ENCODE measurements at places on chromosomes 3 and 15.

- DNase-seq = no peak
Observed at GRCh38 chr15:60344987-60345386, 52.8 kb downstream of the ANXA2 start.

- DNase-seq = no peak
Observed at GRCh38 chr15:65877749-65878148, 8.5 kb downstream of the RAB11A start.

GRCh38 chr3:127451321-127451720 is 139.2 kb downstream of the TPRA1 start:
- DNase-seq = no peak

DNA sequence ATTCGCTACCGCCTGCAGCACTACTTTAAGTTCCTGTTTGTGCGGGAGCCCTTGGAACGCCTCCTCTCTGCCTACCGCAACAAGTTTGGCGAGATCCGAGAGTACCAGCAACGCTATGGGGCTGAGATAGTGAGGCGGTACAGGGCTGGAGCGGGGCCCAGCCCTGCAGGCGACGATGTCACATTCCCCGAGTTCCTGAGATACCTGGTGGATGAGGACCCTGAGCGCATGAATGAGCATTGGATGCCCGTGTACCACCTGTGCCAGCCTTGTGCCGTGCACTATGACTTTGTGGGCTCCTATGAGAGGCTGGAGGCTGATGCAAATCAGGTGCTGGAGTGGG is 995 bp downstream of the CHST14 start:
- no peak for DNase-seq

- DNase-seq = no peak
Observed at GRCh38 chr3:9193633-9194195, 55.7 kb downstream of the SRGAP3 start.

GRCh38 chr3:16203031-16203430 is 28.6 kb downstream of the GALNT15 start:
- no peak for DNase-seq

DNA sequence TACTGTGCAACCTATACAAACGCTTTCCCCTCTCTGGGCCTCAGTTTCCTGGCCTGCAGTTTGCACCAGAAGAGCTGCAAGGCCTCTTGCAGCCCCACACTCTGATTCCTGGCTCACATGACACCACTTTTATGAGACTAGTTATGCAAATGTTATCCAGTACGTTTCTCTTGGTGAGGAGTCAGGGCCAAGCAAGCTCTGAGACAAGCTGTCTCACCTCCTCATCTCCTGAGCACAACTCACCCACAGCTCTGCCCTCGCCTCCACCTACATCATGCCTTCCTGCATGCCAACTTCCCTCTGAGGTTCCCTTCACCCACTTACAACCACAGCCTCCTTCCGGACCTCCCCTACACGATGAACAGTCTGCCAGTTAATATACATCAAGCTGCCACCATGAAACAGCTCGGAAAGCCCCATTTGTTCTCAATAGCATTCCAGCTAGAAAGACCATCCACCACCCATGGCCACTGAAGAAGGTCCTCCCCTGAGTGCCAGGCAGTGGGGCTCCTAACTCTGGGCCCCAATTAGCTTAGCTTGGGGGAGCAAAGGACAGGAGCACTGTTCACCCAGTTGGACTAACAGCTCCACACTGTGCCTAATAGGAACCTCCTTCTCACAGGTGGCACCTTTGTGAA is 25.0 kb downstream of the CRYGS start:
- no peak for DNase-seq

DNA sequence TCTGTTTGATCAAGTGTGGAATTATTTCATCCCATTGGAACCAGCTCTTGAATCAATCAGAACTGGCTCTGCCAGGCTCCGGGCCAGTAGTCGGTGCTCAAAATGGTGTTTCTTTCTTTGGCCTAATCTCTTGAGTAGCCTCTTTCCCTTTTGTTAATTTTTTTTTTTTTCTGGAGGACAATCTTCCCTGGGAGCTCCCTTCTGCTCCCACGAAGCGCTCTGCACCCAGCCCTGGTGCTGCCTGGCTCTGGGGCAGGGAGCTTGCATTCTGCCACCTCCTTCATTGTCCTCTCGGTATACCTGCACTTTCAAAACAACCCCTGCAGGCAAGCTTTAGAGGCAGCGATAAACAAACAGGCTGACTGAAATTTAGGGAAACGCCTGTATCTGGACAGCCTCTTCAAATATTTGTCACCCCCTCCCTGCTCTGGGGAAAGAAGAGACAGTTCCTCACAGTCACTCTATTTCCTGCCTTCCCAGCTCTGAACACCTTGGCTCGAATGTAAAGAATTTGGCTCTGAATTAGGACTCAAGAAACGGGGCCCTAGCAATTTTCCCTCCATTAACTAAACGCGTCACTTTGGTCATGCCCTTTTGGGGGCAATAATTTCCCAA is 1.1 kb upstream of the THSD4 start:
- no peak for DNase-seq

DNA sequence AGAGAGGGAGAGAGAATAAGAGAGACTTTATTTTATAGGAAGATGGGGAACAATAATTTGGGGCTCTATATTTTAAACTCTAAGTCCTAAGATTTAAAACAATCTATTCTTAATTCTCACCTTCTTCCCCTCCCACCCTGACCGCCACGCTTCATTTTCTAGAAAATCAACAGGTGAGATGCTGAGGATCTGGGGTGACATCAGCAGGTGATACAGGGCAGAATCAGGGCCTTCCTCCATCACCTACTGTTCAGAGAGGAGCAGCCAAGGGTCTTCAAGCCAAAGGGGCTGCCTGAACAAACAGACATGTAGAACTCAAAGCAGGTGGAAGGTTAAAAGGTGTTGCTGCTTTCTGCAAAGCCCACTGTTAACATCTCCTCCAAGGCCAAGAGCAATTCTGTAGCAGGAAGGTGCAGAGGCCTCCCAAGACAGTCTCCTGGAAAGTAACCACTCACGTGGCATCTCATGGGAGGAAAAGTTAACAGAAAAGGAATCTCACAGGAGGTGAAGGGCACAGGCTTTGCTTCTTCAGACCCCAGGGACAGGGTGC is 183.6 kb upstream of the TLE3 start:
- DNase-seq = no peak

DNA sequence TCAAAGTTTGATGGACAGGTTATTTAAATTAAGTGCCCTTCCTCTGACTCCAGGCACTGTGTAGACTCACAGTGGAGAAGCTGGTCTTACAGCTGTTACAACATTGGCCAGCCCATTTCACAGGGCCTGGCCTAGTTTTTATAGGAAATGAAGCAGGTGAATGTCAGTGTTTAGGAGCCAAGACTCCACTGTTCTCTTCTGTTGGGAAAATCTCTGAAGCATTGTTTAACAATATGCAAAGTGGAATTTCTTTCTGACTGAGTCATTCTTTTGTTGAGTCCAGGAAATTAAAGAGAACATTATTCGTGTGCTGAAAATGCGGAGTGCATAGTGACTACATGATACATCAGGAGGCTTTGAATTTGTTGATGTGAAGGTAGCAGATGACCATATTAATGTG is 64.7 kb downstream of the ARRDC4 start:
- DNase-seq = no peak

DNA sequence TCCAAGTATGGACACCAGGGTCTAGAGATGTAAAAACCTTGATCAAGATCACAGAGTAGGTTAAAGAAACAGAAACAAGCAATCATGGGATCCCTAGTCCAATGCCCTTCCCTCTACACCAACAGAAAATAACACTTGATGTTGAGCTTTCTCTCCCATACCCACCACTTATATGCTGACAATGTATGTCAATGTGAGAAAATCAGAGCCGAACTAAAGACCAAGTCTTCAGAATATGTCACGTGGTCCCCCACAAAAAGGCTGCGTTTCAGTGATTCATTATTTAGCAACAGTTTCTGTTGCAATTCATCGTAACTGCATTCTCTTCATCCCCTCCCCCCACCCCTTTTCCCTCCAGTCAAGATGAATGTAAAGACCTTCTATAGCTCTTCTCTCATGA is 278.9 kb upstream of the STT3B start:
- DNase-seq = no peak

- DNase-seq = no peak
Observed at GRCh38 chr3:194384156-194384555, 14.6 kb upstream of the LRRC15 start.

GRCh38 chr3:23017801-23018200 is 185.3 kb upstream of the UBE2E2 start:
- DNase-seq = no peak

DNA sequence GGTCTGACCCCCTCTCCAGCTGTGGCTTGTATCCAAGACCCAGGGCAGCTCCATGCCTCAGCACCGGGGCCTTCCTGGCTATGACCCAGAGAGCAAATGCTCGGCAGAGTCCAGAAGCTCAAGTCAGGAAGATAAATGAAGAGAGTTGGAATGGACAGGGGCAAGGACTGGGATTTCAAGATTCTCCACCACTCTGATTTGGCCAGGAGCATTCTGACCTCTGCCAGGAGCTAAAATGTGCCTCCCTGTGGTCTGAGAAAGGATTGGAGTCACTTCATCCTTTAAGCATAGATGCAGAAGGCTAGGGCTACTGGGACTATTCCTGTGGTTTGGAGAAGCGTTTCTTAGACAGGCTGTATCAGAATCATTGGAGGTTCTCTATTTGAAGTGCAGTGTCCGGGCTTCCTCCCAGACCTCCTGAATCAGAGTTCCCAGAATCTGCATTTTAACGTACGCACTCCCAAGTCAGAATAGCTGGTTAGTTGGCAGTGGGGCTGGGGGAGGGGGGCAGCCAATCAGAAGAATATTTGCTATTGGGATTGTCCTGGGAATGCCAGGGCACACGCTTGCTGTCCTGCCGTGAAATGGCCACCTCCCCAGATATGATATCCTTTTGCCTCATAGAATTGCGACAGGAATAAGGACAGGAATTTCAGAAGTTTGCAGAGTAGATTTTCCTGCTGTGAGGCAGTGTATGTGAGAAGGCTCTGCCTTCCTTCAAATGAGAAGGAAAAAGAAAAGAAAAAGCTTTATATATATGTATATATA is 57.4 kb downstream of the HRH1 start:
- DNase-seq = no peak

GRCh38 chr3:36305929-36306520 is 74.3 kb upstream of the STAC start:
- no peak for DNase-seq

- no peak for DNase-seq
Observed at GRCh38 chr3:15171096-15171495, 35.0 kb upstream of the CAPN7 start.

DNA sequence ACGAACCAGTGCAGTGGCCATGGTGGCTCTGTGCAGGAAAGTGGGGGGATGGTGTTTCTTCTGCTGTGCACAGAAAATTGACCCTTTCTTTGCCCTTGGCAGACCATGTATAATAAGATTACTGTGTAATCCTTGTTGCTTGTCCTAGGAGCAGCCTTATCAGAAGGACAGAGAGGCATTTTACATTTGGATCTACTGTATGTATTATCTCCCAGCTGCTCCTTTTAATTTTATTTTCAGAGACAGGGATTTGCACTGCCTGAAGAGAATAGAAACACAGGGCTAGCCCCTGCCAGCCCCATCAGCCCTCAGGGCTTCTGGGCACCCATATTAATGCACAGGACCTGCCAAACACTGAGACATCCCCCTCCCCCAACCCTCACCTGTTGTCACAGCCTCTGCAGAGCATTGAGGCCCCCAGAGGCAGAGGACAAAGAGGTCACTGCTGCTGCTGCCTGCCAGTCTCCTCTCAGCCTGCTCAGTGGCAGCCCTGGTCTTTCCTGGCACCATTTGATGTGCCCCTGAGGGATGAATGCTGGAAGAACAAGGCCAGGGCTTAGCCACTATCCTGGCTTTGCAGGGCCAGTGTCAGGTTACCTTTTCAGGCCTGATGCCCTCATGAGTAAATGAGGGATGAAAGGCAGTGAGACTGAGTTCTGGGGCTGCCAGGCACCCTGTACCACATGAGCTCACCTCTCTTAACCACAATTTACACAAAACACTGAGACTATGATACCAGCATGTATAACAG is 533.4 kb downstream of the NTRK3 start:
- no peak for DNase-seq

DNA sequence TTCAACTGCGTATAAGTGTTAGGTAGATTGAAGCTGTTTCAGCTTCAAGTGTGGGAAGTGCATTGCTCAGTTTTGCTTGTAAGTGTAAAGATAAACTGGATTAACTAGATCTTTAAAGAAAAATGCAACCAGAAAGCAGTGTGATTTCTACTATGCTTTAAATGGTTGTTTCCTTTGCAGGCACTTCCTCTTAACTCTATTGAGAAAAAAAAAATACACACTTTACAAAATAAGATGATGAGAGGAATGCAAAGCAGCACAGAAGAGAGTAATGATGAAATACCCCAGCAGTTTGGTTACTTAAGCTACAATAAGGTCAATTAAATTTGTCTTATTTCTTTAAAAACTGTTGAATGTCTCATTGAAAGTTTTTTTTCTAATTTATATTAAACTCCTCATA is 40.8 kb downstream of the DPH6 start:
- no peak for DNase-seq

GRCh38 chr15:37793851-37794250 is 140.6 kb upstream of the TMCO5A start:
- DNase-seq = no peak

DNA sequence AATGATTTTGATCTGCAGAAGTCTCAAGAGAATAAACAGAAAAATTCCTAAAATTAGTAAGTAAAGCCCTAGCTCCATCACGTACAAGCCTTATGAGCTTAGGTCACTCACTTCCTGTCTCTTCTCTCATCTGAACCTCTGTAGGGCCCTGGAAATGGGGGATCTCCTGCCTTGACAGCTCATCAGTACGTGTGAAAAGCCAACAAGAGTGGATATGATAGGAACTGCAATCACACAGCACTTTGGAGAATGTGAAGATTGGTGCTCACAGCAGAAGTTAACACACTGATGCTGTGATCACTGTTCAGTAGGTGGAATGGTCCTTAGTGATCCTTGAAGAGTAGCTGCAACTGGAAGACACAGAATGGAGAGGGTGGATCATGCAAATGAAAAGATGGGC is 27.8 kb upstream of the ALDH1L1 start:
- no peak for DNase-seq

DNA sequence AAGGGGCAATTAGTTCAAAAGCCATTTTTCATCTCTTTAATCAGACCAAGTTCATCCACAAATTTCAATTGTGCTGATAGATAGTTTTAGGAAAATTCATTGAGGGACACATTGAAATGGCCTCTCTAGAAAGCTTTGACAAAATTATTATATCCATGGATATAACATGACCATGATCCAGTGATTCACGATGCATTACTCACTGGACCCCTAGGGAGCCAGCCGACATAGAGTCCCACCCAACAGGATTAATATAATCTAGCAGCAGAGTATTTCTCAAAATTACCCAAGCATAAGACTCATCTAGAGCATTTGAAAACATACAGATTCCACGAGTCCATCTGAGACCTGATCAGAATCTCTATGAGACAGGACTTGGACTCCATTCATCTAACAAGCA is 100.3 kb downstream of the FRMD5 start:
- no peak for DNase-seq

GRCh38 chr15:60809375-60809774 is 330.4 kb upstream of the ICE2 start:
- no peak for DNase-seq

GRCh38 chr3:134796281-134797056 is 1.4 kb downstream of the EPHB1 start:
- DNase-seq = no peak

Measured in C1 segment of cervical spinal cord (tissue), 14 donors.